ENCODE measurements at places on chromosomes 12 and 14.

DNA sequence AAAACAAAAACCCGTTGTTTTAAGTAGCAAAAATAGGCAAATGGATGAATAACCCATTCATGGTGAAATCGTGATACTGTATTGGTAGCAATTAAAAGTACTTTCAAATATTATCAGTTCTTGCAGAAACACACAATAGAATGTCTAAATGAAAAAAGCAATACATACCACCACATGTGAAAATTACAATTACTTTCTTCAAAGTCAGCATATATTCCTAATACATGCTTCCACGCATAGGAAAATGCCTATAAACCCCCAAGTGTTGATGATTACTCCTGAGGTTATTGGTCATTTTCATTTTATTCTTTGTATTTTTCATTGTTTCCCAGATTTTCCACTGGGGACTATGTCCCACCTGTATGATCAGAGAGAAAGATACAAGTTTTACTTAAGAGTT lies 15.2 kb downstream of the DDX55 start:
- no peak for DNase-seq

GRCh38 chr14:61712137-61712536 lies 16.8 kb downstream of the HIF1A start:
- DNase-seq: no peak

DNA sequence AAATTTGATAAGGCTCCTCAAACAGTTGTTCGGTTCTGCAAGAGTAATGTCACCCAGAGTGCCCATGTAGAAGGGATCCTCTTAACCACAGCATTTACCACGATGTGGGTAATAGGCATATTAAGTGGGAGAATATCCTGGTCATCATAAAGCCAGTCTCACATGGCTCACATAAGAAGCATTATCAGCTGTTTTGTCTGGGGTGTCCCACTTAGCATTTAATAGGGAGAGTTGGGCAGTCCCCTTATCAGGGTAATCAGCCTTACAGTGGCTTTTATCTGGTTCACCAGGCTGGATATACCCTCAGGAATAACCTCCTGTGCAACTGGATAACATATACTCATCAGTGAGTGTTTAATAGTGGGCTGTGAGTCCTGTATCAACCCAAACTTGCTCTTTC lies 12.9 kb upstream of the TMEM263 start:
- DNase-seq: no peak

DNA sequence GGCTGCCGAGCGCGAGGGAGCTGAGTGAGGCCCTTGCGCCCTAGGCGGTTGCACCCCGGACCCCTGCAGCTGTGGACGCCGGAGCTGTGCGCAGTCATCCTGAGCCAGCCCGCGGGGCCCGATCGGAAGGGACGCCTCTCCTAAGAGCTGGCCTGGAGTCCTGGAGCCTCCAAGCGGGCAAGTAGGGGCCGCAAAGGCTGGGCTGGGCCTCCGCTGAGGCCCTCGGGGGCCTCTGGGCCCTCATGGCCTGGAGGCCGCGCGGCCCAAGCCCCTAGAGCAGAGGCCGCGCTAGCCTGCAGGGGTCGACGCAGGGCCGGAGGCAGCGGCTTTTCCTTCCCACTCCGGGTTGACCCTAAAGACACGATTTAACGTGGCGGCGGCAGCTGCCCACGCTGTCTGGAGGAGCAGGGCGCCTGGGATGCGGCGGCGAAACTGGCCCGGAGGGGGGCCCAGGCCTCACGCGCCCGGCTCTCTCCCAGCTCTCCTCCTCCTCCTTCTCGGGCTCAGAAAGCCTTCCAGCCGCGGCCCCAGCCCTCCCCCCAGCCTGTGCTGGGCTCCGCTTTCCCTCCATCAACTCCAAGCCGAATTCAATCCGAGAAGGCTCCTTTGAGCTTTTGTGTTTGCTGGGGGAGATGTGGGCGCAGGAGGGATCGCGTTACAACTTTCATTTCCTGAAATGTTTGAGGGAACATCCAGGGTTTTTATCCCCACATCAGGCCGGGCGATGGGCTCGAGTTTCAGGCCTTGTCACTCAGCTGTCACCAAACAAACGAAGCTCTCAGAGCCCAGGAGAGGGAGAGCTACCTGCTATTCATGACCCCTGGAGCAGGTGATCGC lies 11.6 kb downstream of the SIX1 start:
- DNase-seq: no peak

- DNase-seq: no peak
Observed at GRCh38 chr12:23640754-23641153, 308.7 kb downstream of the SOX5 start.

DNA sequence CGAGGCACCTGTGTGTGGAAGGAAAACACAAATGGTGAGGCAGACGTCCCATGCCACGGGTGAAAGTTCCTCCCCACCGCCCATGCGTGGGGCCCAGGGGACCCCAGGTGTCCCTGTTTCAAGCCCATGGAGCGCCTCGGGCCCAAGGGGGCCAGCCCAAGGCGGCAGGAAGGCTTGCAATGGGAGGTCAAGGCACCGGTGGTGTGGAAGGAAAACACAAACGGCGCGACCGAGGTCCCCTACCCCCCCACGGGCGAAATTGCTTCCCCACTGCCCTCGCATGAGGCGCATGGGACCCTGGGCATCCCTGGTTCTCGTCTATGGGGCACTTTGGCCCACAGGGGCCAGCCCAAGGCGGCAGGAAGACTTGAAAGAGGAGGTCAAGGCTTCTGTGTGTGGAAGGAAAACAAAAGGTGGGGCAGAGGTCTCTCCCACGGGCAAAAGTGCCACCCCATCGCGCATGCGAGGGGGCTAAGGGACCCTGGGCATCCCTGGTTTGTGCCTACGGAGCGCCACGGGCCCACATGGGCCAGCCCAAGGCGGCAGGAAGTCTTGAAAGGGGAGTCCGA lies 379.4 kb downstream of the ALG10 start:
- DNase-seq: no peak

DNA sequence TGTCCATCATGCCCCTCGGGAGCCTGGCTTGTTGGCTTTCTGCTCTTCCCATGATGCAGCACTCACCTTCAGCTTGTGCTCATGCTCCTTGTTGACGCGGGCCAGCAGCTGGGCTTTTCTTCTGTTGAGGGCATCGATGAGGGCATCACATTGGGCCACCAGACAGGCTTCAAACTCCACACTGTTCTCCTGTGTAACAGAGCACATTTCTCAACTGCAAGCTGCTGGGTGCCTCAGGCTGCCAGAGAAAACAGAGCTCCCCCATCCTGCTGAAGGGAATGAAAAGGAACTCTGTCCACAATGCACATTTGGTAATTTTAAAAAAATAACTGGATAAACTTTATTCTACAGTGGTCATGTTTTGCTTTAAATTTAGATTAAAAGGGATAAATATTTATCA lies 72.1 kb downstream of the TRIM9 start:
- no peak for DNase-seq

DNA sequence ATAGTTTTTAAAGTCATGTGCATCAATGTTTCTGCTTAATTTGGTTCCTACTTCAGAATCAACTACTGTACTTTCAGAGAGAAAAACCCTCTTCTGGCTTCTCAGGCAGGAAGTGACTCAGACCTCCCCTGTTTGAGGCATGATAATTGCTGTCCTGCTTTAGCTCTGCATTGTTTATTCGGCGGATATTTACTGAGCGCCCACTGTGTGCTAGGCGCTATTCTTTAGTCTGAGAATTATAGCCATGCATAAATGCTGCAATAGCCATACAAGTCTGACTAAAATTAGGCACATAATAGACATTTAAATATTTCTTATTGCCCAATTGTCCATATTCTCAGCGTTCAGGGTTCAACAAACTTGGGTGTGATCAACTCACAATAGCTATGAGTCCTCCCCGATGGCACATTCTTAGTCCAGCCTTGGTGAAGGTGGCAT lies 6.1 kb upstream of the AMIGO2 start:
- peak; percentile 84 for DNase-seq

GRCh38 chr14:38350102-38350501 lies 94.2 kb upstream of the CLEC14A start:
- no peak for DNase-seq

GRCh38 chr14:36524220-36524837 lies 4.3 kb upstream of the NKX2-1 start:
- no peak for DNase-seq

DNA sequence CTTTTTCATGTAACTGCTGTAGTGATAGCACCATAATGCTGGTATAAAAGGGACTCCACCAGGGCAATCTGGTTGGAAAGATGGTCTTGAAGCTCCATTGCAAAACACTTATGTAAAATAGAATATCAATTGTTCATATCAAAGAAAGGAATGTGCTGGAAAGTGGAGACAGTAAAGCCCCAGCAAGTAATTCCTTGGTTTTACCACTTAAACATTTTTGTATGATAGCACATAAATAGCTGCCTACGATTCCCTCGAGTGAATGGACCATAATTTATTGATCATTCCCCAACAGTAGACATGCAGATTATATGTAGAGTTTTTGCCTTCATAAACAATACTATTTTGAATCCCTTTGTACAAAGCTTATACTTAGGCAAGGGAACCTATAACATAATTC lies 275.4 kb downstream of the PAWR start:
- no peak for DNase-seq

DNA sequence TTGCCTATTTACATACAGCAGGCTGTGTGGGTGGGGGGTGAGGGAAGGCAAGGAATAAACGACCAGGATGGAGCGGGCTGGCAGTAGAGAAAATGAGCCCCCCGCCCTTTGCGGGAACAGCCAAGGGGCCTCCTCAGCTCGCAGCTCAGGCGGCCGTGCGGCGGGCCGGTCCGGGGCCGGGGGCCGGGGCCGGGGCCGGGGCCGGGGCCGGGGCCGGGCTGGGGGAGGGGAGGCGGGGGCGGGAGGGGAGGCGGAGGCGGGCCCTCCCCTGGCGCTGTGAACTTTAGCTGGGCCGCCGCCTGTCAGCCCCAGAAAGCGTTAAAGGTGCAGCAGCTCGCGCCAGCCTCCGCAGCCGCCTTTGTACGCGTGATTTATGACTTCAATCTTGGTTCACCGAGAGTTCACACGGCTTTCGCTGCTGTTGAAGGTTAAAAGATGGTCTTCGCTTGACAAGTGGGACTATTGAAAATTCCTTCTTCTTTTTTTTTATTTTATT lies 28.8 kb downstream of the HOXC4 start:
- peak; percentile 72 for DNase-seq

- DNase-seq: peak; percentile 53
Observed at GRCh38 chr12:96073346-96074330, 38.3 kb upstream of the LTA4H start.

- no peak for DNase-seq
Observed at GRCh38 chr12:117350140-117350539, 11.3 kb downstream of the NOS1 start.

DNA sequence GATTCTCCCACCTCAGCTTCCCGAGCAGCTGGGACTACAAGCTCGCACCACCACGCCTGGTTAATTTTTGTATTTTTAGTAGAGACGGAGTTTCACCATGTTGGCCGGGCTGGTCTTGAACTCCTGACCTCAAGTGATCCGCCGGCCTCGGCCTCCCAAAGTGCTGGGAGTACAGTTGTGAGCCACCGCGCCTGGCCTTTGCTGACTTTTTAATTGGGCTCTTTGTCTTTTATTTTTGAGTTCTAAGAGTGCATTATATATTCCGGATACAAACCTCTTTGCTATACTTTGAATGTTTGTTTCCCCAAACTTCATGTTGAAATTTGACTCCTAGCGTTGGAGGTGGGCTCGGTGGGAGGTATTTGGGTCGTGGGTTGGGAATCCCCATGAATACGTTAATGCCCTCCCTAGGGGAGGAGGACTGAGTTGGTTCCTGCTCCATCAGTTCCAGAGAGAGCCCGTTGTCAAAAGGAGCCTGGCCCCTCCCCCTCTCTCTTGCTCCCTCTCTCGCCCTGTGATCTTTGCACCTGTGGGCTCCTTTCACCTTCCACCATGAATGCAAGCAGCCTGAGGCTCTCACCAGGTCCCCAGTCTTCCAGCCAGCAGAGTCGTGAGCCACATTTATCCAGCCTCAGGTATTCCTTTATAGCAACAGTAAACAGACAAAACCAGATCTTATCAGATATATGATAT lies 103.2 kb upstream of the EVL start:
- no peak for DNase-seq

DNA sequence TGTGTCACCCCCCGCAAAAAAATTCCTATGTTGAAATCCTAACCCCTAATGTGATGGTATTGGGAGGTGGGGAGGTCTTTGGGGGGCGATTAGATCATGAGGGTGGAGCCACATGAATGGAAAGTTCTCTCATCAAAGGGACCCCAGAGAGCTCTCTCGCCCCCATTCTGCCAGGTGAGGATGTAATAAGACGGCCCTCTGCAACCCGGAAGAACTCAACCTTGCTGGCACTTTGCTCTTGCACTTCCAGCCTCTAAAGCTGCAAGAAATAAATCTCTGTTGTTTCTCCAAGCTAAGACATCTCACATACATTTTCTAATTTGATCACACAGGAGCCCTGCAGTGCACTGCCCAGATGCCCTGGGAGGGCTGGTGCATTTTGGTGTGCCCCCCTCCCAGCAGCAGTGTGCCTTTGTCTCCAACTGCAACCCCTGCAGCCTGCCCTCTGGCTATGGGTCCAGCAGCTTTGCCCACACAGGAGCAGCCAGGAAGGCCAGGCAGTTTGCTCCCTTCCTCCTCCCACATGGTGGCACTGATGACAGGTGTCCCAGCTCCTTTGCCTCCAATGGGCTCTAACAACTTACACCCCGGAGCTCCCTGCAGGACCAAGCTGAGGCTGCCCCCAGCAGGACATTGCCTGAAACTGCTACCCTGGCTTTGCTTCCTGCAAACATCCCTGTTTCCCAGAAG lies 59.3 kb downstream of the C14orf132 start:
- DNase-seq: peak; percentile 2

GRCh38 chr14:93984987-93985410 lies 8.6 kb upstream of the ASB2 start:
- peak; percentile 45 for DNase-seq

DNA sequence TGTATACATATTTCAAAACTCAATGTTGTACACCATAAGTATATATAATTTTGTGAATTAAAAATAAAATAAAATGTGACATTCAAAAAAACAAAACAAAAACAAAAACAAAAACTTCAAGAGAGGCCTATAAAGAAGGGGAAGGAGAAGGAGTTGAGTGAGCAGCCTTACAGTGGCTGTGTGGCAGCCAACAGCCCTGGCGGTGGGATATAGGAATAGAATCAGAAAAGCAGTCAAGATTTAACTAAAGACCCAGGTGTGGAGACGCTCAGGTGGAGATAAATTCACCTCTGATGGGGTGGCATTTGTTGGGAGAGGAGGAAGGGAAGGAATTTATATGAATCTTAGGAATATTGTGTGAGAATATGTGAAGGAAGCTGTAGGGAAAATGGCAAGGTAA lies 41.8 kb upstream of the E2F7 start:
- DNase-seq: no peak

All from common myeloid progenitor, CD34-positive (primary cell).